ENCODE measurements at places on chromosomes 3 and 15.

GRCh38 chr3:97636465-97636864 is 128.1 kb upstream of the ARL6 start:
- H3K4me3 ChIP-seq: no peak overlapping the region
- peaks cover 70% of the 10 kb centered on the region for H3K27me3 ChIP-seq
- H3K27ac ChIP-seq: no peak overlapping the region
- H3K36me3 ChIP-seq: no peaks in the 10 kb centered on the region

GRCh38 chr3:122055215-122055614 is at the start of gene CD86:
CD86 (plus strand) TSS chr3:122055362; CDS start chr3:122055490, 128 bp downstream.
- H3K4me1 ChIP-seq: no peaks in the 10 kb centered on the region
- no peaks in the 10 kb centered on the region for H3K36me3 ChIP-seq
- DNase-seq: no peak
- H3K27me3 ChIP-seq: no peaks in the 10 kb centered on the region
- no peak within 1 kb of the TSS for H3K4me3 ChIP-seq

- no peaks in the 10 kb centered on the region for H3K4me1 ChIP-seq
- peak; percentile 22 for DNase-seq
- H3K4me3 ChIP-seq: no peak overlapping the region
- peaks cover 20% of the 10 kb centered on the region for H3K27me3 ChIP-seq
- H3K36me3 ChIP-seq: no peaks in the 10 kb centered on the region
- no peak overlapping the region for H3K27ac ChIP-seq
These were observed 182.6 kb upstream of the ROPN1 start for GRCh38 chr3:124174476-124174875.

- DNase-seq: peak; percentile 64
- peaks cover 19% of the 10 kb centered on the region for H3K36me3 ChIP-seq
- peaks cover 6% of the 10 kb centered on the region for H3K4me1 ChIP-seq
- H3K4me3 ChIP-seq: no peak overlapping the region
These were observed 54.5 kb upstream of the GOLGA6B start for GRCh38 chr15:72599855-72600464.

DNA sequence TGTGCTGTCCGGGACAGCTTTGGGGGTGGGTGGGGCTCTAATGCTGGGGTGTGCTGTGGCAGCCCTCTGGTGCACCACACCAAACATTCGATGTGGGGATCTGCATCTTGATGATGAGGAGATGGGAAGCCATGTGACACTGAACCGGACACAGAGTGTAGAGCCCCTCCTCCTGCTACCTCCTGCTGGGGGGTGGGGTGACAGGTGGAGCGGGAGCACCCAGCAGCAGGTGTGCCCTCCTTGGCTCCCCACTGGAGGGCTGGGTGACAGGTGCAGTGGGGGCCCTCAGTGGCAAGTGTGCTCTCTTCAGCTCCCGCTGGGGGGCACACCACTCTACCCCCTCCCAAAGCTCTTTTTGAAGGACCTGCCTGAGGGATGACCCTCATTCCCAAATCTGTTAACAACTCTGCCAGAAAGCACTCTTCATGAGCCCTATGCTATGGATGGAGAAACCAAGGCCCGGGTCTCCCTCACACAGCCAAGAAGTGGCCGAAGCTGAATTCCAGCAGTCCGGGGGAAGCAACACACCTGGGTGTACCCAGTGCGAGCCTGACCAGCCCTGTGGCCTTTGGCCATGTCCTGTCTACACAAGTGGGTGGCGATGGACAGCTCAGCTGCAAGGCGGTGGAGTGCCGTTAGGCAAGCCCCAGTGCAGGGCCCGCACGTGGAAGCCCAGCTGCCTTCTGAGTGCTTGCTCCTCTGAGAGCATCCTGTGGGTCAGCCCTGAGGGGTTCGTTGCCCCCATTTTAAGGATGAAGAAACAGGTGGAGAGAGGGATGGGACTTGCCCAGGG is 609 bp upstream of the UROC1 start:
- H3K36me3 ChIP-seq: no peaks in the 10 kb centered on the region
- no peaks in the 10 kb centered on the region for H3K27me3 ChIP-seq
- H3K4me3 ChIP-seq: no peak overlapping the region

- no peak overlapping the region for H3K4me3 ChIP-seq
- H3K4me1 ChIP-seq: no peaks in the 10 kb centered on the region
- no peak for DNase-seq
- H3K36me3 ChIP-seq: peaks cover 84% of the 10 kb centered on the region
- no peaks in the 10 kb centered on the region for H3K27me3 ChIP-seq
These were observed 106.8 kb downstream of the SLMAP start for GRCh38 chr3:57862894-57863293.

DNA sequence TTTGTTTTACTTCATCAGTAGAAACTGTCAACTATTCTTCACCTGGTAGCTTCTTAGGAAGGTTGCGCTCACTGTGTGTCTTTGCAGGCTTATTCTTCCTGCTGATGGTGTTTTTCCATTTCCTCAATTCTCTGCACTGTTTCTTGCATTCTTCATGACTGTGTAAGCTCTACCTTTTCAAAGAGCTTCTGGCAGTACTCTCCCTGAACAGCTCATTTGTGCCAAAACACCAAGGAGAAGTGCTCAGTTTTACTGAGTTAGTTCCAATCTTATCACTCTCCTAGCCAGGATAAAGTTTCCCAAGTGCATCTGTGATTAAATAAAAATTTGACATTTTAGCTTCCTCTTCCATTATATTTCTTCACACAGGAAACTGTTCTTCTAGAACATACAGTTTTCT is 339.8 kb downstream of the EPHA3 start:
- H3K27ac ChIP-seq: no peak overlapping the region
- no peak for DNase-seq
- H3K36me3 ChIP-seq: no peaks in the 10 kb centered on the region
- H3K27me3 ChIP-seq: peaks cover 49% of the 10 kb centered on the region
- no peaks in the 10 kb centered on the region for H3K4me1 ChIP-seq

GRCh38 chr3:103512595-103512994 is 1077.8 kb downstream of the ZPLD1 start:
- H3K27ac ChIP-seq: no peak overlapping the region
- H3K36me3 ChIP-seq: no peaks in the 10 kb centered on the region
- no peak for DNase-seq
- H3K4me1 ChIP-seq: no peaks in the 10 kb centered on the region

GRCh38 chr15:68445351-68445750 is 13.4 kb upstream of the ITGA11 start:
- peaks cover 69% of the 10 kb centered on the region for H3K27me3 ChIP-seq
- H3K4me3 ChIP-seq: no peak overlapping the region
- H3K36me3 ChIP-seq: no peaks in the 10 kb centered on the region
- DNase-seq: no peak

GRCh38 chr3:63228677-63229076 is 49.4 kb upstream of the SYNPR start:
- H3K27ac ChIP-seq: peak overlapping the region; percentile 59
- peaks cover 12% of the 10 kb centered on the region for H3K4me1 ChIP-seq
- no peak overlapping the region for H3K4me3 ChIP-seq
- no peaks in the 10 kb centered on the region for H3K36me3 ChIP-seq
- peak; percentile 60 for DNase-seq

GRCh38 chr3:26718315-26718714 is 95.7 kb downstream of the LRRC3B start:
- H3K36me3 ChIP-seq: no peaks in the 10 kb centered on the region
- H3K27me3 ChIP-seq: no peaks in the 10 kb centered on the region
- H3K4me3 ChIP-seq: no peak overlapping the region
- H3K4me1 ChIP-seq: no peaks in the 10 kb centered on the region
- H3K27ac ChIP-seq: no peak overlapping the region

DNA sequence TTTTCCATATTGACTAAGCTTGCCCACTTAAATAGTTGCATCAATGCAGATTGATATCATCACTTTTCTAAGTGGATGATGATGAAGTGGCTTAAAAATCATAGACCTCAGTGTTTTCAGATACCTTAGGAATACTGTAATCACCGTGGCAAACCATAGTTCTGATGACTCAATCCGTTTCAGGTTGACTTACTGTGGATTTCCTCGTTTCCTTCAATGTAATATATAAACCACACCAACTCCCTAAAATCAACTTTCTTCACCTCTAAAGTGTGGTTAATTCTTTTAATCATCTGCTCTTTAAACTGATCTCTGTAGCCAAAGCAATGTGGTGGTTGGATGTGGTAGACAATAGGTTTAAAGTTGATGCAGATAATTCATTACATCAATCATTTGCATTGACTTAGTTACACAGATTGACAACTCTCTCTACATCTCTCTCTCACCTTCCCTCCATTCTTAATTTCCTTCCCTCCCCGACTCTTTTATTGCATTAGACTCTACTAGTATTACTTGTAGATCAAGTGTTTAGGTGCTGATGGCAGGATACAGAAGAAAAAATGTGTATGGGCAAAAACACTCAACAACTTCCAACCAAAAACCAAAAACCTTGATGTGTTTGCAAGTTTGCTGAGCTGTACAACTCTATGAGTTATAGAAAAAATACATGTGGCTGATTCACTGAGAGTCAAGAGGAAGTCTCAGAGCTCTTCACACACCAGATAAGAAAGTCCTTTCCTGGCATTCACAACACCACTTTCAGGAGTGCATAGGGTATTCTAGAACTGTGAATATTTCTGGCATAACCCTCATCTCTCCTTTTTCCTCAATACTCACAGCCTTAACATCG is 243.5 kb downstream of the NFKBIZ start:
- H3K27ac ChIP-seq: no peak overlapping the region
- H3K4me3 ChIP-seq: no peak overlapping the region
- H3K4me1 ChIP-seq: peaks cover 7% of the 10 kb centered on the region

DNA sequence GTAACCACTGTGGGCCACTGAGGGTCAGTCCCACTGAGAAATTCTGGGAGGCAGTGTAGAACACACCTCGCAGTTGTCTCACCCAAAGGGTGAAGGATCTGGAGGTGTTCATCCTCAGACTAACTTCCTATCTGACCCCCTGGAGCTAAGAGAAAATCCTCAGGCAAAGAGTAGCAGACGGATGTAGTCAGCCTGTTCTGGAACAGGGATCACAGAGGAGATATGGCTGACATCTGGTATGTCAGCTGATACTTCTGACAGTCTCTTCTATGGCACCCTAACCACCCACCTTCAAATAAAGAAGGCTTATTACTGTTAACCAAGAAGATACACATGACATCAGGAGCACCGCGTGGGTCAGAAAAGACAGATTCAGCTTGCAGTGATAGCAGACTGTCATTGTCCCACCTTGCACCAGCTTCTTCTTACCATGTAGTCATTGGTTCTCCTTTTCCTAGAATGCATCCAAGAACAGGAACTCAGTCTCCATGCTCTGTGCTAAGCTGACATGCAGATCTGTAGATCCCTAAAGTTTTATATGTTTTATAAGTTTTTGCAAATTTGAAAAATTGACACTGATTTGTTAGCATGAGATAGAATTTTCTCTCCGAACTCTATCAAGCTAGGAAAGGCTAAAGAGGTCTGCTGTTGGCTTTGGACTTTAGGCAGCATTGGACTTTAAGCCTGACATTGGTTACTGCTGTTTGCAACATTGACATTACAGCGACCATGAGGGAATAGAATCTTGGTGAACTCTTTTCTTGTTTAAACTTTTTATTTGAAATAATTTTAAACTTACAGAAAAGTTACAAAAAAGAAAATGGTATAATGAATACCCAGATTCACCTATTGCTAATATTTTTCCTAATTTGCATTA is 60.4 kb downstream of the KBTBD12 start:
- no peak overlapping the region for H3K4me3 ChIP-seq
- no peak overlapping the region for H3K27ac ChIP-seq
- peaks cover 46% of the 10 kb centered on the region for H3K27me3 ChIP-seq
- H3K4me1 ChIP-seq: no peaks in the 10 kb centered on the region

DNA sequence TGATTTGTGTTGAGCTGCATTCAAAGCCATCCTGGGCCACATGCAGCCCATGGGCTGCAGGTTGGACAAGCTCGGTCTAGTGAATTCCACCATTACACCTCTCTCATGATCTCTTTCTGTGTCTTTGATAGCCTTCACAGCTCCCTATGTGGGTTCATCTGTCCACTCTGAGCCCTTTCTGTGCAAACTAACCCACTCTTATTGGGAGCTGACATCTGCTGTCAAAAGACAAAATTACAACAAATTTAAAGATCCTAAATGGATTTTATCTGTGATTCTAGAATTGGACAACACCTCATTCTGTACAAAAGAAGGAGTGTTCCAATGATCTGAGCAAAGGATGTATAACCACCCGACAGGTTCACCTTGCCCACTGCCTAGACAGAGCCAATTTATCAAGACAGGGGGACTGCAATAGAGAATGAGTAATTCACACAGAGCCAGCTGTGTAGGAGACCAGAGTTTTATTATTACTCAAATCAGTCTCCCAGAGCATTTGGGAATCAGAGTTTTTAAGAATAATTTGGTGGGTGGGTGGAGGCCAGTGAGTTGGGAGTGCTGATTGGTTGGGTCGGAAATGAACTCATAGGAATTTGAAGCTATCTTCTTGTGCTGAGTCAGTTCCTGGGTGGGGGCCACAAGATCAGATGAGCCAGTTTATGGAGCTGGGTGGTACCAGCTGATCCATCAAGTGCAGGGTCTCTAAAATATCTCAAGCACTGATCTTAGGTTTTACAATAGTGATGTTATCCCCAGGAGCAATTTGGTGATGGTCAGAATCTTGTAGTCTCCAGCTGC is 2.6 kb upstream of the XYLB start:
- no peak for DNase-seq
- H3K36me3 ChIP-seq: no peaks in the 10 kb centered on the region
- H3K27me3 ChIP-seq: no peaks in the 10 kb centered on the region
- H3K27ac ChIP-seq: no peak overlapping the region
- peaks cover 8% of the 10 kb centered on the region for H3K4me1 ChIP-seq

GRCh38 chr3:195249858-195250464 is 21.0 kb downstream of the XXYLT1 start:
- H3K4me1 ChIP-seq: no peaks in the 10 kb centered on the region
- H3K4me3 ChIP-seq: no peak overlapping the region
- H3K27ac ChIP-seq: no peak overlapping the region
- H3K36me3 ChIP-seq: no peaks in the 10 kb centered on the region
- no peaks in the 10 kb centered on the region for H3K27me3 ChIP-seq
- no peak for DNase-seq

DNA sequence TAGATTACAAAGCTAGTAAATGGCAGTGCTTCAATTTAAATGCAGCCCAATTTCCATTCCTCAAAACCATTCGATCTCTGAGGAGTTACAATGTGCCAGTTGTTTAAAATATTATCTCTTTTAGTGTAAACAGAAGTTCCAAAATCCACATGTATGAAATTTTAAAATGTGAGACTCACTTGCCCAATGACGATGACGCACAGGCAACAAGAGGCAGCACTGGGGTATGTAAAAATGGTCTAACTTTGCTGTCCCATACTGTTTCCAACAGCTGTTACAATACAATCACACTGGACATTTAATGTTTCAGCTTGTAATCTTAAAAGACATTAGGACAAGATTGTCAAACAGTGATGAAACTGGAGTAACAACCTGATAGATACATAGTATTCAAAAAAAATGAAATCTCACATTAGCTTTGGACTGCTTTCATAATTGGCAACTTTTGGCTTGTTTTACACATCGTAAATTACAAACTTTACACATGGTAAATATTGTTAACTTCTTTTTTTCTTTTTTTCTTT is 12.2 kb downstream of the SLTM start:
- H3K4me3 ChIP-seq: no peak overlapping the region
- no peak overlapping the region for H3K27ac ChIP-seq
- H3K27me3 ChIP-seq: no peaks in the 10 kb centered on the region
- peaks cover 7% of the 10 kb centered on the region for H3K4me1 ChIP-seq

- peaks cover 27% of the 10 kb centered on the region for H3K4me1 ChIP-seq
- no peak overlapping the region for H3K4me3 ChIP-seq
- no peak overlapping the region for H3K27ac ChIP-seq
- peak; percentile 81 for DNase-seq
- peaks cover 4% of the 10 kb centered on the region for H3K36me3 ChIP-seq
- no peaks in the 10 kb centered on the region for H3K27me3 ChIP-seq
These were observed 540 bp downstream of the CCDC80 start for GRCh38 chr3:112640276-112640929.
